ENCODE measurements at places on chromosomes 6 and 20.

DNA sequence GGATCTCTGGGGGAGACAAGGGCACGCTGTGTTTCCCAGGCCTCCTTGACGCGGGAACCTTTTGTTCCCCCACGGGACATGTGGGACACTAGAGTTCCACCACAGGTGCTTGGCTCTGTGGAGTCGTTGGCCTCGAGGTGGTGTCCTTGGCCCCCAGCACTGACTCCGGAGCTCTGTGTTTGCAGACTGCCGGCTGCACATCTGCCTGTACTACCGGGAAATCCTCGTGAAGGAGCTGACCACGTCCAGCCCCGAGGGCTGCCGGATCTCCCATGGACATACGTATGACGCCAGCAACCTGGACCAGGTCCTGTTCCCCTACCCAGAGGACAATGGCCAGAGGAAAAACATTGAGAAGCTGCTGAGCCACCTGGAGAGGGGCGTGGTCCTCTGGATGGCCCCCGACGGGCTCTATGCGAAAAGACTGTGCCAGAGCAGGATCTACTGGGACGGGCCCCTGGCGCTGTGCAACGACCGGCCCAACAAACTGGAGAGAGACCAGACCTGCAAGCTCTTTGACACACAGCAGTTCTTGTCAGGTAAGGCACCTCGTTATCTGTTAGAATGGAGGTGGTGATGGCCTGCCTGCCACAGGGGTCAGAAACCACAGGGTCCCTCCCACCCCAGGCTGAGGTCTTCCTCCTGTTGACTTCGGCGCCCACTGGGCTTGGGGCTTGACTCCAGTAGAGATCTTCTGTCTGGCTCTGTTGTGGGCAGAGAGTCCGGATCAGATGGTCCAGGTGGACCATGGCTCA is 9.9 kb downstream of the IRF4 start:
- no peak for DNase-seq

DNA sequence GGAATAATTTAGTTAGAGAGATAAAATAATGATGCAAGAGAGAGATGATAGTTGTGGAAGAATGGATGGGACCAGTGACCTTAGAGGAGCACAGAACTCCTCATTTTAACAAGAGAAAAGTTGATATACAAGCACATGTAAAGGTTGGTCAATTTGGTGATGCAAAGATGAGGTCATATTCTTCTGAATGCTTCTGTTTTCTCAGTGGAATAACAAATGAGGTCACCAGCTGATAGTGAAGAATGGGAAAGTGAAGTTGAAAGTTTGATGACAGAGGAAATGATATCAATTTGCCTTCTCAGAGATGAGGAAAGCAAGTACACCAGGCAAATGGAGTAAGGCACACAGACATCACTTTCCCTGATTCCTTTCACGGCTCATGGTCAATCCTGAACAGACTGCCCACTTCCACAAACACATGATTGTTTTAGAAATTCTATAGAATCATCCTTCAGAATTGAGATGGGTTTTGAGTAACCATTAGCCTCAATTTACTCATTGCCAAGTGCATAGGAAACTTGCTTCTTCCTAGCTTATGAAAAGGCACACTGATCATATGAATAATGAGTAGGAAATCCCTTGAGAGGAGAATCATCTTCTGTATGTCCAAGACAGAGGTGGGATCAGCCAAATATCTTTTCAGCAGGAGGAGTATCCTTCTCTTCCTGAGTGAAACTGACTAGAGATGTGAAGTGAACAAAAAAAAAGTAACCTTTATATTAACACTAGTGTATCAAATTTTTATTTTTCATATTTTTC is 82.4 kb upstream of the TCF21 start:
- no peak for DNase-seq

DNA sequence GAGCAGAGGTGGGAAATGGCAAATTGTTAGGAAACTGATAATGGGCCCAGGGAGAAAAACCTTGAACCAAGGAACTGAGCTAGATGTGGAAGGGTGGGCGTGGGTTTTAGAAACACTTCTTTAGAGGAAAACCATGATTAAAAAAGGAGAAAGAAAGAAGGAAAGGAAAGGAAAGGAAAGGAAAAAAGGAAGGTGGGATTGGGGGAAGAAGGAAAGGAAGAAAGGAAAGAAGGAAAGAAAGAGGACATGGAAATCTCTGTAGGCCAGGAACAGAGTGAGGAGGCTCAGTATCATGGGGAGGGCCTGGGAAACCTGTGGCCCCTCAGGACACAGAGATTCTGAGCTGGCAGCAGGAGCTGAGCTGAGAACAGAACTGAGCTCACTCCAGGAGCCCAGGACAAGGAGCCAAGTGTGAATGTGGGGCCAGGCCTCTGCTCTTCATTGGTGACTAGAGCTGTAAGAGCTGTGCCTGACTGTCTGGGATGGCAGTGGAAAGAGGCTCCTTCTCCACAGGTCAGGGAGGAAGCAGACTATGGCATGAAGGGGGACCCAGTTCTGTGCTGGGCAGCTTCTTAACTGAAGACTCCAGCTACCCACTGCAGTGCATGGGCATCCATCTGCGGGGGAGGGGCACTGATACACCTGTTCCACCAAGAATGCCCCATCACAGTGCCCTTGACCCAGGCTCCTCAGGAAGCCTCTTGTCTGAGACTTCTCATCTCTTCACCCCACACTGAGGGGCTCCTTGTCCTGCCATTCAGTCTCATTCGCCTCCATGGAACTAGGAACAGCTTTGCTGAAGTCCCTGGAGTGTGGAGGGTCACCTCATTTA is 116.1 kb upstream of the BACH2 start:
- no peak for DNase-seq

DNA sequence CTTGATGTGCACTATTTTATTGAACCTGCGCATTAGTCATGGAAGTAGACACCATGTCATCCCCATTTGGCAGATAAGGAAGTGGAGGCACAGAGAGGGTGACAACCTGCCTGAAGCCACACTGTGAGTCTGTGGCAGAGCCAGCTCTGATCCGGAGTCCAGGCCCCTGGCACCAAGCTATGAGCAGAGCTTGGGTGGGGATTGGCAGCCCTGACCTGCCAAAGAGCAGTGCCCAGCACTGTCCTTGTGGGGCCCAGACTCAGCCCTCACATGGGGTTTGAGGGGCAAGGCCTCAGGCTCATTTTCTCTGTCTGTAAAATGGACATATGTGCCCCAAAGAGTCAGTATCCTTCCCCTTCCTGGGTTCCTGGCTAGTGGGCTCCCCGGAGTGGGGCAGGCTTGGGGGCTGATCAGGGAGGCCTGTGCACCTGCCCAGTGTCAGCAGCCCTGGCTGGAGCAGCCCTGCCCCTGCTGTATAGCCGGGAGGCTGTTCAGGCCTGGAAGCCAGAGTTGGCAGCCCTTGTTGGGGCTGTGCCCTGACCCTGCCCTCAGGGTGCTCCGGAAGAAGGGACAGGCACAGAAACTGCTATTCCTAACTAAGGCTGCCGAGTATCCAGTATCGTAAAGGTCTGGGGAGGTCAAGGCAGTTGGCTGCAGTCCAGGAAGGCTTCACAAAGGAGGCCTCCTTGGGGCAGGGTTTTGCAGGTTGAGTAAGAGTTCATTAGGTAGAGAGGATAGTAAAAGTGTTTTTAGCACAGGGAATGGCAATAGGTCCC is 38.7 kb downstream of the TGM2 start:
- DNase-seq: no peak

- peak; percentile 28 for DNase-seq
Measured at GRCh38 chr6:129429956-129430355, 280.0 kb downstream of the ARHGAP18 start.

DNA sequence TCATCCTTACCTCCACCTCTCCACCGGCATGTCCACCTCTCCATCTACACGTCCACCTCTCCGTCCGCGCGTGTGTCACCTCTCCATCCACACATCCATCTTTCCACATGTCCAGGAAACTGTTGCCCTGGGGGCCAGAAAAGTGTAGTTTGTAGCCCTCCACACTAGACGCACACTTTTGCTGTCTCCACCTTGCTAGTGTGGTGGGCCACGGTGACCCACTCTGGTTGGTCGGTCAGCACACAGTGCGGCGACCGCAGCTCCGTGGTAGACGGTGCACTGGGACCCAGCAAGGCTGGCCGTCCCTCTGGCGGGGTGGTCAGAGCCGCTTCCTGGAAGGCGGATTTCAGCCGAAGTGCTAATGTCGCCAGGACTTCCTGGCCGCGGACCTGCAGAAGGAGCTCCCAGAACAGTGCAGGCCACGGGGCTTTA is 268.6 kb downstream of the DLL1 start:
- DNase-seq: no peak

GRCh38 chr6:128033156-128033555 is 132.3 kb upstream of the THEMIS start:
- no peak for DNase-seq

GRCh38 chr20:43789593-43789992 is 62.8 kb upstream of the GTSF1L start:
- DNase-seq: no peak

- no peak for DNase-seq
Measured at GRCh38 chr6:38157905-38158304, 338.4 kb downstream of the ZFAND3 start.

DNA sequence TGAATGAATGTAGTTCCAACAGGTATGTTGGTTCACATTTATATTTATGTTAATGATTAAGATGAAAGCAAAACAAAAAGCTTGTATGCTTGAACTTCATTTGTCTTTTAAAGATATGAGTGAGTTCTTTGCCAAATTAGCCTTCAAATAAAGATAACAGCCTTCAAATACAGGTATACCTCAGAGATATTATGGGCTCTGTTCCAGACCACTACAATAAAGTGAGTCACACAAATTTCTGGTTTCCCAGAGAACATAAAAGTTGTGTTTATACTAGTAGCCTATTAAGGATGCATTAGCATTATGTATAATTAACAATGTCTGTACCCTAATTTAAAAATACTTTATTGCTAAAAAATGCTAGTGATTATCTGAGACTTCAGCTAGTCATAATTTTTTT is 245.3 kb upstream of the MAN1A1 start:
- no peak for DNase-seq
